ENCODE measurements at places on chromosomes 7 and 10.

DNA sequence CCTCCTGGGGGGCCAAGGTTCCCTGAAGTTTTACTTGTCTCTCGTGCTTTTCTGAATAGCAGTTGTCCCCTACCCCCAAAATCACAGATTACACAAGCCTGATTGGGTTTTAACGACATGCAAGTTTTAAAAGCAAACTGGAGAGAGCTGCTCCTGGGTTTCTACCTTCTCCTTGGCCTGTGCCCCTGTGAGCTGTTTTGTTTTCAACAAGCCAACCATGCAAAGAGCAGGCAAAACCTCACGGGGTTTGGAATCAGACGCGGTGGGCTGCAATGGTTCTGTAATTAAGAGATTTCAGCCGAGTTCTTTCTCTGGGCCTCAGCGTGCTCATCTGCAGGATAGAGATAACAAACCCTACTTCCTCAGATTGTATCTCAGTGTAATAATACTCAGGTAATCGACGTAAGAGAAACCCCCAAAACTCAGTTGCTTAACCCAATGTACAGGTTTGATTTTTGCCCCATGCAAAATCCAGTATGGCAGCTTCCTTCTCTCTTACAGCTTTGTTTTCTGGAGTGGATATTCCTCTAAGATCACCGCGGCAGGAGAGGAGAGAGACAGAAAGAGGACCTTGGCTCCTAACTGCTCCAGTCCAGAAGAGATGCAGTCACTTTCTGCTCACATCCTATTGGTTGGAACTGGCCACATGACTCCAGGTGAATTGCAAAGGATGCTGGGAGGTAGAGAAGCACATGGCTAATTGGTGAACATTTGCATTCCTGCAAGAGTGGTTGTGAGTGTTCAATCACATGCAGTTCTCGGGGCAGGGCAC is 42.0 kb downstream of the MYL10 start:
- DNase-seq: peak; percentile 35

DNA sequence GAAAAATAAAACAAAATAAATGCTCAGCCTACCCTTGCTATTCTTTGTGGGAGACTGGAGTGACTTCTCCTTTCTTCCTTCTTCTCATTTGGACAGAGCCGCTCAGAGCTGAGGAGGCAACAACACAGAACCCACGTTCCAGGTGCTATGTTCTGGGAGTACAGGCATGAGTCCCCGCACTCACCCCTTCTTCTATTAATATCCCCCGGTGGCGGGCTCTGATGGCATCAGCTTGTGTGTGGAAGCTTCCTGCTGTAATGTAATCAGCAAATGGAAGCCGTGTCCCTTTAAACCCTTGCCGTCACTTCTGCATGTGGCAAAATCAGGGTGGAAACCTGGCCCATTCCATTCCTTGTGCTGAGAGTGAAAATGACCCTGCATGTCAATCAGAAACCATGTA is 116.9 kb upstream of the ADARB2 start:
- no peak for DNase-seq

DNA sequence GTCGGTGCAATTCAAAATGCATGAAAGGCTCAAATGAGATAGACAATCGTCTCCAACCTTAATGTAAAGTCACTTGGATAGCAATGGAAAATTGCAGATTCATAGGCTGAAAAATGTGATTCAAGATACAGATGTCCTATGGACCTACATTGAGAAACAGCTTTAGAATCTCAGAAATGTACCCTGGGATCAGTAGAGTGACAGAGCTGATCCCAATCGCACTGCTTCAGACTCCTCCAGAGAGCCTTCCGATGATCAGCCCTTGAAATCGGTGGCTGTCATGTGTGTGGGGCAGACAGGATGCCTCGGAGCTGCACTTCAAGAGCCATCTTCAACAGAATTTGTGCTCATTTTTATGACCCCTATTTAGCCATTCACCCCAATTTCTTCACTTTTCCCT is 240.1 kb upstream of the GRB10 start:
- no peak for DNase-seq

DNA sequence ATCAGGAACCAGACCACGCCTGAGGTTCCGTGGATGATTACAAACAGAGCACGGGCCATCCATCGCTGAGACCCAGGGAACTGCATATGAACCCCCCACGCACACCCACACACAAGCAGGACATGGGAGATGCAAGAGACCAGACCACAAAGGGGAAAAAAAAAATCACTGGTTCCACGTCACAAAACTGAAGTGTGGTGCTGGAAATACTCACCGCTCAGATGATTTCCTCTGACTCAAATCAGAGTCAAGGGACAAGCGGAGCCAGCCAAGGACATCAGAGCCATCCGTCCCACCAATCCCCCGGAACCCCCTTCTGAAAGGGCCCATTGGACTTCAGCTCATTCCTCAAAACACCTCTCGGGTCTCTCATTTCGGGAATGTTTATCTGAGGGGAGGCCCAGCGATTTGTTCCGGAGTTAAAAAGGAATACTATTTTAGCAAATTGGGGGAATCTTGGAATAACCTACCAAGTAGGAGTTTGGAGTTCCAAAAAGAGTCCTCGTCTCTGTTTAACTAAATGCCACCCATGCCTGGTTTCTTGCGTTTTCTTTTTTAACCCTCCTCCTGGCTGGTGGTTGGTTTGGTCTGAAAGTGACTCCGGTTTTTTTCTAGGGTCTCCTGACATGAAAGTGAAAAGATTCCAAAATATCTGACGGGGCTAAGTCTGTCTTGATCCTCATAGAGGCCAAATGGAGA is 15.0 kb downstream of the SNX8 start:
- peak; percentile 51 for DNase-seq

DNA sequence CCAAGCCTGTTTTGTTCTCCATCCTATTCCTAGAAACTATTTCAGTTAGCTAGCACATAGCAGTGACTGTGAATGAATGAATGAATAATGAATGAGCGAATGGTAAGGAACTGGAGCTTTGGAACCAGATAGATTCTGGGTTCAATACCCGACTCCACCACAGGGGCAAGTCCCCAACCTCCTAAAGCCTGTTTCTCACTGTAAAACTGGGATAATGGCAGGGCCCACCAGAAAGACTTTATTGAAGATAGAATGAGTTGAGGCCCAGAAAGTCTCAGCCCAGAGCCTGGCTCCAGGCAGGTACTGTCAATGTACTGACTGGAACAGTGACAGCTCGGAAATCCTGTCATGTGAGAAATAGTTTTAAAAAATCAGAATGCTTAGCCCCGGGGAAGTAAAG is 1.1 kb upstream of the CDH23 start:
- no peak for DNase-seq

DNA sequence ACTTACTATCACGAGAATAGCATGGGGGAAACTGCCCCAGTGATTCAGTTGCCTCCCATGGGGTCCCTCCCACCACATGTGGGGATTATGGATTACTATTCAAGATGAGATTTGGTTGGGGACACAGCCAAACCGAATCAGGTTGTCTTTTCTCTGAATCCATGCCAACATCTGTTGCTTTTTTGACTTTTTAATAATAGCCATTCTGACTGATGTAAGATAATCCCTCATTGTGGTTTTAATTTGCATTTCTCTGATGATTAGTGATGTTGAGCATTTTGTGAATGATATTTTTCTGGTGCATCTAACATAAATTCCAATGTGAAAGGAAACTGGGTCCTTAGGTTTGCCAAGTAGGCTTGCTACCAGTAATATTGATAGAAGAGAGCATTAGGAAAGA is 69.0 kb upstream of the ARHGAP21 start:
- DNase-seq: no peak

- DNase-seq: no peak
These were observed 74.3 kb downstream of the RNLS start for GRCh38 chr10:88508796-88509195.

- DNase-seq: peak; percentile 72
These were observed 198.2 kb downstream of the MLLT10 start for GRCh38 chr10:21732067-21732772.

DNA sequence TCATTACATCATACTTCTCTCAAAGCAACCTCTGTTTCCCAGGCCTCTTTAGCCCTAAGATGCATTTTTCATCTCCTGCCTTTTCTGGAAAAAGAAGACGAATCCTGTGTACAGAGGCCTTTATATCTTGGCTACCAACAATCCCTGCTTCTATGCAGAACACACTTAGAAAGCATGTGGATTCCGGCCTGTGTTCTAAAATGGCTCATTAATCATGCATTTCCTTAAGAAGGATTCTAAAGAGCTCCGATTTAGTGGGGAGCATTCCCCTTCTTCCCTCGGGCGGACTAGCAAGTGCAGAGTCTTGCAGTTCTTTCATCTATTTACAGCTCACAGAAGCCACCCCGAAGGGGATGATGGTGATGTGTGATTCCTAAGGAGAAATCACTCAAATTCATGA is 1212.9 kb downstream of the TYW1 start:
- DNase-seq: no peak

GRCh38 chr7:727104-727805 is at the start of gene PRKAR1B:
Gene PRKAR1B, minus strand, starts transcription at chr7:727281. Its CDS starts 15,776 bp downstream, at chr7:711505.
- DNase-seq: peak; percentile 72

DNA sequence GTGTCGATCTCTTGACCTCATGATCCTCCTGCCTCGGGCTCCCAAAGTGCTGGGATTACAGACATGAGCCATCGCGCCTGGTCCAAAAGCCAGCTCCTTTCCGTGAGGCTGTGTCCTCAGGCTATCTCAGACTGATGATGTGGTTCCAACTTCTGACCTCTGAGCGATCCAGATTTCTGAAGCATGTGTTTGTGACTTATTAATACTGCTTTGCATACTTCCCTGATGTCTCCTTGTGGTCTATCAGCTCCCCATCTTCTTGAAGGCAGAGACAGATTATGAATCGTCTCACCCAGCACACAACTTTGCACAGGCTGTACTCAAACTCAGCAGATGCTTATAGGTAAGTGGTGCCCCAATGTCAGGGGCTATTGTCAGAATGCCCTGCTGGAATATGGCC is 2.0 kb upstream of the PLPP4 start:
- no peak for DNase-seq

DNA sequence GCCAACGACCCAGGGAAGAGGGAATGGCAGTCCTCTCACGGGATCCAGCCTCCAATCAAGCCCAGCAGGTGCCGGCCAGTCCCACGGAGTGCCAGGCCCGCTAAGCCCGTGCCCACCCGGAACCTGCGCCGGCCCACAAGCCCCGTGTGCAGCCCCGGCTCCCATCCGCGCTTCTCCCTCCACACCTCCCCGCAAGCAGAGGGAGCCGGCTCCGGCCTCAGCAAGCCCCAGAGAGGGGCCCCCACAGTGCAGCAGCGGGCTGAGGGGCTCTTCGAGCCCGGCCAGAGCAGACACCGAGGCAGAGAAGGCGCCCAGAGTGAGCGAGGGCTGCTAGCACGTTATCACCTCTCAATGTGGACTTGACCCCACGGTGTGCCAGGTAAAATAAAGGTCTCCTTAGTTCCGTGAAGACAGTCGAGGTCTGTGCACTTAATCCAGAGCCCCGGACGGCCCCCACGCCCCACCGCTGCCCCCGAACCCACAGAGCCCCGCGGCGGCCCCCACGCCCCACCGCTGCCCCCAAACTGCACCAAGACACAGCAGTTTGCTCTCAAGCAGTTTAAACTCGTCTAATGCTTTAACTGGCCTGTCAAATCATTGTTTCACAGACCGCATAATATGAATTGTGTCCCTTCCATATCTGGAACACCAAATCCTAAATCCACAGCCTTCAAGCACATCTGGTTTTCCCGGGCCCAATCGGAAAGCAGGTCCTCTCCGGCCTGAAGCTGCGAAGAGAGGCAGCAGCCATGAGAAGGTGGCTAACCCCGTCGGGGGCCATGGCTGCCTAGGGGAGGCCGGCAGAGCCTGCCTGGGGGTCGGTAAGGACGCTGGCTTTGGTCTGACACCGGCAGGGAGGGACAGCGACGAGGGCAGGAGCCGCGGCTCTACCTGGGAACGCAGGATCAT is 307.8 kb downstream of the PTPRN2 start:
- no peak for DNase-seq

- DNase-seq: no peak
These were observed 724.2 kb downstream of the GATA3 start for GRCh38 chr10:8778713-8779112.

DNA sequence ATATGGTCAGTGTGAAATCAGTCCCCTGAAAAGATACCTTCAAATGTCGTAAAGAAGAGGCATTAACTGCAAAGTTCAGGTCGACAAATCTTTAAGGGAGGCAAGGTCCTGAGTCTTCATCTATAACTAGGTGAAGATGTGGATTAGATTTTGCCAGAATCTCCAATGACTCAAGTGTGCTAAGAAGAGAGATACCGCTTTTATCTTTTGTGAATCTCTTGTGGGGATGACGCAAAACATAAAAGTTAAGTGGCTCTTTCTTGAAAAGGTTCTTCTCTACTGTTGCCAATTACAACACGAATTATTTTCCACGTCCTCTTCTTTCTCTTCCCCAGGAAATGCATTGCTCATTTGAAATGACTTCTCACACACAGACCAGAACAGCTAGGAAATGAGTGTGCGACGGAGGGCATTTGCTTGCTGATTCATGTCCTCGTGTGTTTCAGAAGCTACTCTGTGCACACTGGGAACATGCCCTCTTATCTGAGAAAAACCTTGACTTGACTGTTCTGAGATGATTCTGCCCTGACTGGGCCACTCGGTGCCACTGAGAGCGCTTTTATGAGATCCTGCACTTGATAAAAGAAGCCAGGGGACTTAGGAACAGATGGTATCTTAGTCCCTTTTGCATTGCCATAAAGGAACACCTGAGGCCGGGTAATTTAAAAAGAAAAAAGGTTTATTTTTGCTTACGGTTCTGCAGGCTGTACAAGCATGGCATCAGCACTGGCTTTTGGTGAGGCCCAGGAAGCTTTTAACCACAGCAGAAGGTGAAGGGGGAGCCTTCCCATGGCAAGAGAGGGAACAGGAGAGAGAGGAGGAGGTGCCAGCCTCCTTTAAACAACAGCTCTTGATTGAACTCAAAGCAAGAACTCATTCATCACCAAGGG is 169.5 kb upstream of the PFKP start:
- no peak for DNase-seq

DNA sequence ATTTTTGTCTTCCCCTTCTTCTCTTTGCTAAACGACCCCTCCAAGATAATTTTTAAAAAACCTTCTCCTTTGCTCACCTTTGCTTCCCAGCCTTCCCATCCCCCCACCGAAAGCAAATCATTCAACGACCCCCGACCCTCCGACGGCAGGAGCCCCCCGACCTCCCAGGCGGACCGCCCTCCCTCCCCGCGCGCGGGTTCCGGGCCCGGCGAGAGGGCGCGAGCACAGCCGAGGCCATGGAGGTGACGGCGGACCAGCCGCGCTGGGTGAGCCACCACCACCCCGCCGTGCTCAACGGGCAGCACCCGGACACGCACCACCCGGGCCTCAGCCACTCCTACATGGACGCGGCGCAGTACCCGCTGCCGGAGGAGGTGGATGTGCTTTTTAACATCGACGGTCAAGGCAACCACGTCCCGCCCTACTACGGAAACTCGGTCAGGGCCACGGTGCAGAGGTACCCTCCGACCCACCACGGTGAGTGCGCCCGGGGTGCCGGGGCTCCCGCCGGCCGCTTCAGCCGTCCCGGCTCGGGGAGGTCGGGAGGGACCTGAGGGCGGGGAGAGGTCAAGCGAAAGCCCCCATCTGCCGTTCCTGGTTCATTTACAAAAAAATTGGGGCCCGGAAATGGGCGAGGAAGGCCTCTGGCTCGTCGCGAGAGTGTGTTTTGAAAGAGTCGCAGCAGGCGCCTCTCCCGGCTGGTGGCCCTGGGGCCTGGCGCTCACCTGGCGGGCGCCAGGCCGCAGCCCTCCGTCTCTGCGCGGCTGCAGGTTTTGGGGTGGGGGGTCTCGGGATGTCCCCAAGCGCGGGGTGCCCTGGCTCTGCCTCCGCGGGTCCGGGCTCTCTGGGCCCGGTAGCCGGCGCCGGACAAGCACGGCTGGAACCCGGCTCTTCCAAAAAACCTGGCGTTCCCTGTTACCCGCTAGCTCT is 1.2 kb downstream of the GATA3 start:
- DNase-seq: no peak

GRCh38 chr7:115007751-115008150 is 85.9 kb downstream of the MDFIC start:
- DNase-seq: no peak
